ENCODE measurements at places on chromosomes 2 and 18. TPM values are rescaled to one million over a fixed set of nuclear protein-coding genes. Genes with fewer than 3 reads are reported as not detected.

The CHST10 gene
- total RNA-seq: 12.3 TPM

The HNMT gene
- 13.4 TPM for total RNA-seq

The CNRIP1 gene
- total RNA-seq: 73.8 TPM

The TRIM43B gene
- not detected for total RNA-seq

The COL5A2 gene
- 123 TPM for total RNA-seq

The CFAP221 gene
- total RNA-seq: not detected

The NTSR2 gene
- not detected for total RNA-seq

The TMEM17 gene
- total RNA-seq: 1.2 TPM

The IL1RN gene
- total RNA-seq: not detected

The DNAH6 gene
- 0.25 TPM for total RNA-seq

The EPB41L5 gene
- total RNA-seq: 15.1 TPM

DNA sequence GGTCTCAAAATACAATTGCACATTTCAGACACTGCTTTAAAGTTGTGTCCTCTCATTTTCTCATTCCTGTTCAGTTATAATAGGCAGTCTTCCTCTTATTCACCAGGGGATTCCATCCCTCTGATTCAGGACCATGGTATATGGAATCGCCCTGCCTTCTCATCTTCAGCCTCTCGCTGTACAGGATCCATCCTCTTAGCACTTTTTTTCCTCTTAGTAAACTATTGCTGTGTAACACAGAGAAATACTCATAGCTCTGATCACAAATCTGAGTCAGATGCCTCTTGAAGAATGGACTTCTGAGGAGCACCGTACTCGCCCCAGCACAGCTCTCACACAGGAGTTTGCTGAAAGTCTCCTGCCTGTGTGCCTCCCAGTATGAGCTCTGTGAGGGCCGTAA lies 11.3 kb downstream of the RMP24 start:
- no peak for DNase-seq

DNA sequence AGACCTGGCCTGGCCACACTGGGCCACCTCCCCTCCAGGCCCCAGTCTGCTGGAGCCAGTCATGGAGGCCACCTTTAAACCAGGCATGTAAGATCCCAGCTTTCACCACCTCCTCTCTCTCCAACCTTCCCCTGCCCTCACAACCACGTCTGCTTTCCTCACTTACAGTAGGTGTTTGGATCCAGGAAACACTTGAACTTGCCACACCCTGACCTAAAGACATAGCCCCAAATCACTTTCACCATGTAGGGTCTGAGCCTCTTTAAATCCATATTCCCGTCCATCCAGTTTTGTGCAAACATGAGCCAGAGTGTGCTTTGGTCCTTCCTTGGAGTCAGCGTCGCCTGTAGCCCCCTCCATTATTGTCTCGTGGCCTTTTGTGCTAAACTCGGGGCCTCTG lies 66.8 kb downstream of the NRP2 start:
- no peak for DNase-seq

DNA sequence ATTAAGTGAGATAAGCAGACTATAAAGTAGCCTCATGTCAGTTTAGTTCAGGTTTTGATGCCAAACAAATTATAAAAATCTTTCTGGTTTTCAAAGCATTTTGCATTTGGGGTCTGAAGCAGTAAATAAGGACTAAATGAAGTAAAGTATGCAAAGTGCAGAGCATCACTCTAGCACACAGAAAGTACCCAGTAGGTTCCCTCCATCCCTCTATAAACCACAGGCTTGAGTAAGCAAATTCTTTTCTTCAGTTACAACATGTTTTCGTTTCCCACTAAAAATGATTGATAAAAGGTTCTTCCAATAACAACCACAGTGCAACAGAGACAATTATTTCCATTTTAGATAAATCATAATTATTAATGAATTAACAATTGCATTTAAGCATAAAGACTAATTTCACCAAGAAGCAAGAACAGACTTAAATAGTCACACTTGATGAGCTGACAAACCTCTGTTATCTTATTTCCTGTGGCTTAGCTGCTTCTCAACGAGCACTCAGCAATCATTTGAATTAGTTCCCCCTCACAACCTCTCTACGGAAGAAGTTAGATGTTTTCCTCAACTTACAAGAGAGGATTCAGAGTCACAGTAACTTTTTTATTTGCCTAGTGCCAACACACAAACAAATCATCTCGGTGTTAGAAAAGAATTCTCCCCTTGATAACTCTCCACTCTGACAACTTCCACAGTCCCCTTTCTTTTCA lies 249.8 kb downstream of the NBAS start:
- DNase-seq: no peak

GRCh38 chr2:1995081-1995480 lies 250.8 kb upstream of the PXDN start:
- DNase-seq: no peak

GRCh38 chr2:198309673-198310280 lies 505.4 kb downstream of the PLCL1 start:
- DNase-seq: peak; percentile 61

GRCh38 chr2:230441227-230441897 lies 25.4 kb downstream of the SP100 start:
- peak; percentile 82 for DNase-seq

DNA sequence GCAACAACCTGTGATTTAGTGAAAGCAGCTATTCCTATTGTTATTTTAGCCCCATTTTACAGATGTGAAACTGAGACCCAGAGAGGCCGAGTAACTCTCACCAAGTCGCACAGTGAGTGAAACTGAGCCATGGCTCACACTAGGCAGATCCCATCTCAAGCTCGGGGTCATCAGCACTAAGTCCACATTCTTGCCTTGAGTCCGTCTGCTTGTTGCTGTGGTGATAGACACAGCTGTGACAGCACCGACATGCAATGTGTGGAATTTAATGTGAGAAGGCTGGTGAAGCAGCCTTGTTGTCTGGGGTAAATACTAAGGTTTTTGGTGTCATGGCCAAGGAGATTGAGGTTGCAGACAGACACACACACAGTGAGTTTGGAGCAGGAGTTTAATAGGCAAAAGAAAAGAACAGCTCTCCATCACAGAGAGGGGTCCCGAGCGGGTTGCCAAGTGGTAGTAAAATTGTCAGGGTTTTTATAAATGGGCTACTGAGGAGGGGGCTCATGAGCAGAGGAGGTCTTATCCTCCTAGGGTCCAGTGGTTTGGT lies 40.2 kb upstream of the GMCL1 start:
- no peak for DNase-seq

- DNase-seq: no peak
Measured at GRCh38 chr2:136310005-136310495, 192.1 kb upstream of the CXCR4 start.

GRCh38 chr2:12303181-12304030 lies 413.3 kb upstream of the TRIB2 start:
- DNase-seq: no peak

DNA sequence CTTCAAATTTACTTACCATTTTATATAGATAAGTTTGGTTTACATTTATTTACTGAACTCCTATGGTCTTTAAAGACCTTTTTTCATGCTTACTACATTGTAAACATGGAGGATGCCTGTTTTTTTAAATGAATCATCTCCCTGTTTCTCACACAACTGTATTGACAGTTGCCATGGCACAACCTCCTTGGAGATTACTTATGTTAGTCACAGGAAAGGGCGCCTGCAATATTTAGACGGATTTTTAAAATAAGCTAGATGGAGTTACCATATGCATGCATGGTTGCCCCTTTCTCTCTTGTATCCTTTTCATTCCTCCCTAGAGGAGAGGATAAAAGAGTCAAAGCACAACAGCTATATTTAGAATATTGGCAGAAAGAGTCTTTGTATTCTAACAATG lies 34.8 kb upstream of the CCDC102B start:
- DNase-seq: peak; percentile 24

GRCh38 chr2:37625796-37626571 lies 45.5 kb downstream of the CDC42EP3 start:
- DNase-seq: no peak

GRCh38 chr2:236670235-236670620 lies 100.6 kb downstream of the ACKR3 start:
- DNase-seq: no peak

- no peak for DNase-seq
Measured at GRCh38 chr18:58174285-58174684, 130.3 kb downstream of the NEDD4L start.

DNA sequence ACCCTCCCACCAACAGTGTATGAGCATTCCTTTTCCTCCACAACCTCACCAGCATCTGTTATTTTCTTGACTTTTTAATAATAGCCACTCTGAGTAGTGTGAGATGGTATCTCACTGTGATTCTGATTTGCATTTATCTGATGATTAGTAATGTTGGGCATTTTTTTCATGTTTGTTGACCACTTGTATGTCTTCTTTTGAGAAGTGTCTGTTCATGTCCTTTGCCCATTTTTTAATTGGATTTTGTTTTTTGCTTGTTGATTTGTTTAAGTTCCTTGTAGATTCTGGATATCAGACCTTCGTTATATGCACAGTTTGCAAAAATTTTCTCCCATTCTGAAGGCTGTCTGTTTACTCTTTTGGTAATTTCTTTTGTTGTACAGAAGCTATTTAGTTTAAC lies 59.1 kb downstream of the SP100 start:
- DNase-seq: no peak

DNA sequence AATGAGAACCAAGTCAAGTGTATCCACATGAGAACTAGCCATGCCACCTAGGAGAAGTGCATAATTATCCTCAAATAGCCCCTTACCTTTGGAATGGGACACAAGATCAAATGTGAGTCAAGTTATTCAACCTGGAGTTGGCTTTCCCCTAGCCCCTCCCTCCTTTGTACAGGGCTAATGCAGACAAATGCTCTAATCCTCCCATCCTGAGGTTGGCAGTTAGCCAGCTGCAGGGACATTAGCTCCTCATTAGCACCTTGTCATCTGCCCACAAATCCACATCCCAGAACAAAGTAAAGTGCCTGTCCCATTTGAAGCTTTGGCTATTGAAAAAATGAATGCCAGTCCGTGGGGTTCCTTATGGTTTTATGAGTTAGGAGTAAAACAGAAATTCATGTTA lies 294.1 kb upstream of the FANCL start:
- DNase-seq: no peak

- no peak for DNase-seq
Measured at GRCh38 chr2:220913384-220913783, 658.7 kb downstream of the EPHA4 start.

DNA sequence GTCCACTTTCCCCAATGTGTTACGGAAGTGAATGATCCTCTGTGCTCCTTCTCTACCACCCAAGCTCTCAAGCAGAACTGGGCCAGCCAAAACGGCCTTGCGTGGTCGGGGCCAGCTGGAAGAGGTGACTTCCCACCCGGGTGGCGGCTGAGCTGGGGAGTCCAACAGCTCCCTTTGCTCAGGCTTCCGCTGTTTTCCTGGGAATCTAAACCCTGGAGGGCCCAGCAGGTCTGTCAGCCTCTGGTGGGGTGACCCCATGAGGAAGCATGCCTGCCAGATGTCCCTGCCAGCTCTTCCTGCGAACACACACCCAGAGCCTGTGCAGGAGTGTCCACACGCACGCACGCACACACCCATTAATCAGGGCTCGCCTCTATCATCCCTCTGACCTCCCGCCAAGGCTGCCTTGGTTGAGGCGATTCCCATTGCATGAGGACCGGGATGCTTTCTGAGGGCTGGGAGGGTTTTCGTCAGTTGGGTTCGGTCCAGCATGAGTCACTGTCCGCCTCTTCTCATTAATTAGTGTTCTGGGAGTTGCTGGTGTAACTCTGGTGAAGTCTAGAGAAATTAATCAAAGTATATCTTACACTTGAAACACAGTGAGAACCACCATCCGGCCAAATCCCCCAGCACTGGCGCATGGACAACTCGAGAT lies 90.6 kb downstream of the TWIST2 start:
- DNase-seq: no peak

DNA sequence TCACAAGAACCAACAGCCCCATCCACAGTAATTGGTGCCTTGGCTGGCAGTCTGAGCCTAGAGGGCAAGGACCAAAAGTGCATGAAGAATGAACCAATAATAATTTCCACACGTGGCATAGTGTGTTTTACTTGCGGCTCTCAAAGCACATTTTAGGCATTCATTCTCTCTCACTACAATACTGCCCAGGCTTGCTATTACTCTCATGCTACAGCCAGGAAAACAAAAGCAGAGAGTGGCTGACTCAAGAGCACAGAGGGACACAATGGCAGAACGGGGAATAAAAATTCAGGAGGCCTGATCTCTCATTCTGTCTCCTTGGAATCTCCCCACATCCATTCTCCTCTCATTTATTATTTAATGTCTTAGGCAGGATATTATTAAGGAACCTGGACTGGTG lies 57.0 kb upstream of the NOL4 start:
- no peak for DNase-seq

GRCh38 chr2:198214114-198214596 lies 409.8 kb downstream of the PLCL1 start:
- no peak for DNase-seq

DNA sequence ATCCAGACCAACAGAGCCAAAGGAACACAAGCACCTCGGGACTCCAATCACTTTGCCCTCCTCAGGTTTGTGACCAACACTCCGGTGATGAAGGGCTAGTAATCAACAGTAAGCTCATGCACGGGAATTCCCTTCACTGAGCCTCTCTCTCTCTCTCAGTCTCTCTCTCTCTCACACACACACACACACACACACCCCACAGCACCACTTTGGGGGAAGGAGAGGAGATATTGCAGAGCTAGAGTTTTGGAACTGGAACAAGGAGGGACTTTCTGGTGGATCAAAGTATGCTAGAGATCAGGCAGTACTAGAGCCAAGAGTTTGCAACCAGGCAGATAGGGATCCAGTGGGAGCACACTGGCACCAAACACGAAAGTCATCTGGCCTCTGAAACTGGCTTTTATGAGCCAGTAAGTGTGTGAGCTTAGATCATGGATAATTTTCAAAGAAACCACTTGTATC lies 98.7 kb downstream of the ANKRD44 start:
- DNase-seq: no peak

- no peak for DNase-seq
Measured at GRCh38 chr2:181309586-181309985, 147.6 kb upstream of the ITGA4 start.

DNA sequence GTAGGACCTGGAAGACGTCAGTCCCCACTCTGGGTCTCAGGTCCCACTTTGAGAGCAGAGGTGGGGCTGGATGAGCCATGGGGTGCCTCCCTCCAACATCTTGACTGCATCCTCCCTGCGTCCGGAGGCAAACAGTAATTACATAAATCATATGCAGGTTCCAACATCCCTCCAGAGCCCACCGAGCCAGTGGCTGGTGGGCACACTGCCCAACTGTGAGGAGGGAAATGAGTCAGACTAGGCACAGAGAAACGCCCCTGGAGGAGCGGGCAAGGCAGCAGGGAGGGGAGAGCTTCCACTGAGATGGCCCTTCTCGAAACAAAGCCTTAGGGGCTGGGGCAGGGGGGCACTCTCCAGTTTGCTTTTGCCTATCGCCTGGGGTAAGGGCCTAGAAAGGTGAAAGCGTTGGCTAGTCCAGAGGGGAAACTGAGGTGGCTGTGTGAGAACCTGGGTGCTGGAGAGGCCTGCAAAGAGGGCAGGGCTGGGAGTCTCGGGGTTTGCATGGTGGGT lies 168.2 kb upstream of the MYCN start:
- peak; percentile 35 for DNase-seq

- no peak for DNase-seq
Measured at GRCh38 chr2:18430996-18431748, 129.3 kb downstream of the RDH14 start.

- no peak for DNase-seq
Measured at GRCh38 chr2:98908931-98909316, 27.1 kb downstream of the CRACDL start.

- no peak for DNase-seq
Measured at GRCh38 chr2:79721966-79722365, 209.1 kb downstream of the CTNNA2 start.

Data from endothelial cell of umbilical vein (primary cell).